Activated CD4-positive, alpha-beta T cell treated with anti-CD3 and anti-CD28 coated beads for 24 hours (primary cell): ENCODE measurements at places on chromosomes 5 and 9.

- no peak for DNase-seq
Measured at GRCh38 chr5:172878933-172879752, 45.1 kb downstream of the ERGIC1 start.

DNA sequence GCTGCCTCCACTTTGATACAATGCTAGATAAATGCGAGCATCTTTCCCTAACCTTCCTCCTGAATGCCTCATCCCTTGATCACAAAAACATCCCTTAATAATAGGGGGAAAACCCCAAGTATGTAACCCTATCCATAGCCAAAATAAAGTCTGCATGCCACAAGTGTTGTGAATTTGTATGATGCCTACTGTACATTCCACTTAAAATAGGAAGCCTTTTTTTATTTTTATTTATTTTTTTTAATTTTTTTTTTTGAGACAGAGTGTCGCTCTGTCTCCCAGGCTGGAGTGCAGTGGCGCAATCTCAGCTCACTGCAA, 207.0 kb downstream of the AOPEP start:
- DNase-seq, result no peak

DNA sequence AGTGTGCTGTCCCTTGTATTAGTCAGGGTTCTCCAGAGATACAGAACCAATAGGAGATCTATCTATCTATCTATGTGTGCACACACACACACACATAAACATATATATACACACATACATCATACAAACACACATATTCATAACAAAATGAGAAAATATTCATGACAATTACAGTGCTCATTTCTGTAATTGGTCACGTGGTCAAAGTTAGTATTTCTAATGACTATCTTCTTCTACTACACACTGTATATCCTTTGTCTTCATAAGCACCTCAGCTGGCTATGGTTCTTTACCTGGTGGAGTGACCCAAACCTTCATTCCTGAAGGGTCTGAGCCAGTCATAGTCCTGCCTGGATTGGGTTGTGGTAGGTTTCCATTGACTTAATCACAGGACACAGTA, 17.7 kb upstream of the BTF3 start:
- no peak for DNase-seq

- DNase-seq, result no peak
Measured at GRCh38 chr5:177997846-177998245, 1.8 kb upstream of the PROP1 start.

- no peak for DNase-seq
Measured at GRCh38 chr5:133367984-133368383, 244.4 kb downstream of the FSTL4 start.

GRCh38 chr5:156411-157072, 34.8 kb upstream of the LRRC14B start:
- no peak for DNase-seq

GRCh38 chr5:73201547-73202513, 28.8 kb downstream of the TMEM174 start:
- peak; percentile 67 for DNase-seq

- no peak for DNase-seq
Measured at GRCh38 chr5:32645246-32645645, 59.9 kb downstream of the SUB1 start.

- DNase-seq, result no peak
Measured at GRCh38 chr9:129176701-129177442, 1.2 kb downstream of the IER5L start.

- no peak for DNase-seq
Measured at GRCh38 chr5:93342563-93343061, 238.4 kb downstream of the NR2F1-AS1 start.

DNA sequence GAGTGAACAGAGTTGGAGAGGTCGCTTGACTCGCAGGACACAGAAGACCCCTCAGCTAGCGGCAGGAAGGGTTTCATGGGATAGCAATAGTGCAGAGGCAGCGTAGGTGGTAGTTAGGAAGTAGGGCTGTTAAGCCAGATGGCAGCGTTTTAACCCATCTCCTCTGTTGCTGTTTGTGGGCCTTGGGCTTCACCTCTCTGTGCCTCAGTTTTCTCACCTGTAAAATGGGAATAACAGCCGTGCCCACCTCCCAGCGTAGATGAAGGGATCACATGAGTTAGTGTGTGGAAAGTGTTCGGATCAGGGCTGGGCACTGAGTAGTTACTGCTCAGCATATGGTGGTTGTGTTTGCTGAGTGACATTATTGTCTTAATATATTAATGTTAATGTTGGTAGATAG, 1.9 kb downstream of the ZNF354B start:
- no peak for DNase-seq

- DNase-seq, result no peak
Measured at GRCh38 chr5:129506086-129506485, 46.0 kb downstream of the ADAMTS19 start.

DNA sequence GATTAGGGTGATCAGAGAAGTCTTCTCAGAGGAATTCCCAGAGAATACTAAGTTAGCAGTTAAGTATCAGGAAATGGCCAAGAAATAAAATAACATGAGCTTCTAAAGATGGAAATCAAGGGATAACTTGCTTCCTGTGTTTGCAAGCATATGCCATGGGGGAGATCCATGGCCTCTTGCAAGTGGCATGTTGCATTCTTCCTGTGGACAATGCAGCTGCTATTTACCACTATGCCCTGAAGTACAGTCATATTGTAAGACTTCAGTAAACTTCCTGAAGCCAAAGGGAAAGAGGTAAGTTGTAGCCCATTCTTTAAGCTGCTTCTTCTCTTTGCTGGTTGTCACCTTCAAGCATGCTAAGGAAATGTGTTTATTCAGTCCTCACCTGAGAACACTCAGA, 154.7 kb upstream of the RUSC2 start:
- DNase-seq, result no peak

DNA sequence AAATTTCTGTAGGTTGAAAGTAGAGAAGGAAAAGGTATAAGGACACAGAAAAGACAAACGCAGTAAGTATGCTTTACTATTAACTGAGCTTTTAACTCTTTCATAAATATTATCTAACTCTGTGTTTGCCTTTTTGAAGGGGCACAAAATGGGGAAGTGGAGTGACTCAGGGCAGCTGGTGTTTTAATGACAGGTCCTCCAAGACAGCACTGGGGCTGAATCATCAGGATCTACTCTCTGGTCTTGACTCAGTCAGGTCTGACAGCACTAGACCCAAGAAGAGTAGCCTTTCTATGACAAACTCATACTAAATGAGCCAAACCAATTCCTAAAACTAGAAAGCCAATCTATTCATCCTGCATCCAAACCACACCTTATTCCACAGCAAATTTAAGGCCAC, 102.2 kb downstream of the APTX start:
- no peak for DNase-seq
